Testis (tissue), 5 donors: ENCODE measurements at places on chromosomes 7 and 10. TPM values are rescaled to one million over a fixed set of nuclear protein-coding genes. Genes with fewer than 3 reads are reported as not detected.

The NKX6-2 gene
- 8.9 TPM for total RNA-seq

The PNLIPRP2 gene
- total RNA-seq, result 0.31 TPM

The C10orf143 gene
- total RNA-seq, result 3.7 TPM

The MBL2 gene
- total RNA-seq, result 0.16 TPM

The AZGP1 gene
- 81.2 TPM for total RNA-seq

The GPR26 gene
- 0.37 TPM for total RNA-seq

The SPDYE2 gene
- total RNA-seq, result 5.4 TPM

The IDI2 gene
- total RNA-seq, result not detected

The TEX36 gene
- total RNA-seq, result 24.6 TPM

The ABLIM1 gene
- total RNA-seq, result 137 TPM

GRCh38 chr7:28411876-28412662, at the start of gene CREB5:
Gene CREB5 (plus strand): TSS chr7:28412518. CDS start chr7:28412915, 397 bp downstream.
- DNase-seq, result peak; percentile 22

- DNase-seq, result no peak
These were observed 32.8 kb downstream of the MYO3A start for GRCh38 chr10:25966844-25967243.

DNA sequence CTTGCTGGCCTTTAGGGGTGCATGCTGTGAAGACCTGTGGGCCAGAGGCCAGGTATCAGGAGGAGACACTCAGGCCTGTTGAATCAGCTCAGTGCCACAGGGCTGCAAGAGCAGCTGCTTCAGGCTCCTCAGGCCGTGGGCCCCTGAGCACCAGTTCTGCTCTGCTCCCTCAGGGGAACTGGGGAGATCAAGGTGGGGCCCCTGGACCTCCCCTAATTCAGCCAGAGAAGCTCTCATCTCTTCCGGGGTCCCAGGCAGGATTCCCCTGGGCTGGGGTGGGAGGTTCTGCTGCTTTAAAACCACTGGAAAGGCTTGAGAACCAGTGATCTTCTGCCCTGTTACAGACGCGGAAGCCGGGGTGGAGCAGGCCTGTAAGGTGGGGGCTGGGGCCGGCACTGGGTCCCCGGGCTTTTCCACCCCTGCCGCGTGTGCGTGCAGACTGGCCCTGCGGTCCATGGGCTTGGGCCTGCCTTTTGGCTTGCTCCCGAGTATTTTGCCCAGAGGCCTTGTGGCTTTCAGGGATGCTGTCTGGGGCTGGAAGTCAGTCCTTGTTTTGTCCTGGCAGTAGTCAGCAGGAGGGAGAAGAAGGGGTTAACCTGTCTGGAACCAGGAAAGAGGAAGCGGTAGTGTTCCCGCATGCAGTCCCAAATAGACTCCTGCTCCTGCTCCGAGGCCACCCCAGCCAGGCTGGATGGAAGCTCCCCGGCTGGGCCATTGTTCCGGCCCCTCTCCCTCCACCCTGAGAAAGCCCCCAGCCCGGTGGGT, 74.3 kb downstream of the LHPP start:
- DNase-seq, result no peak

- DNase-seq, result no peak
These were observed 153.7 kb downstream of the PLXNA4 start for GRCh38 chr7:132422502-132423111.

DNA sequence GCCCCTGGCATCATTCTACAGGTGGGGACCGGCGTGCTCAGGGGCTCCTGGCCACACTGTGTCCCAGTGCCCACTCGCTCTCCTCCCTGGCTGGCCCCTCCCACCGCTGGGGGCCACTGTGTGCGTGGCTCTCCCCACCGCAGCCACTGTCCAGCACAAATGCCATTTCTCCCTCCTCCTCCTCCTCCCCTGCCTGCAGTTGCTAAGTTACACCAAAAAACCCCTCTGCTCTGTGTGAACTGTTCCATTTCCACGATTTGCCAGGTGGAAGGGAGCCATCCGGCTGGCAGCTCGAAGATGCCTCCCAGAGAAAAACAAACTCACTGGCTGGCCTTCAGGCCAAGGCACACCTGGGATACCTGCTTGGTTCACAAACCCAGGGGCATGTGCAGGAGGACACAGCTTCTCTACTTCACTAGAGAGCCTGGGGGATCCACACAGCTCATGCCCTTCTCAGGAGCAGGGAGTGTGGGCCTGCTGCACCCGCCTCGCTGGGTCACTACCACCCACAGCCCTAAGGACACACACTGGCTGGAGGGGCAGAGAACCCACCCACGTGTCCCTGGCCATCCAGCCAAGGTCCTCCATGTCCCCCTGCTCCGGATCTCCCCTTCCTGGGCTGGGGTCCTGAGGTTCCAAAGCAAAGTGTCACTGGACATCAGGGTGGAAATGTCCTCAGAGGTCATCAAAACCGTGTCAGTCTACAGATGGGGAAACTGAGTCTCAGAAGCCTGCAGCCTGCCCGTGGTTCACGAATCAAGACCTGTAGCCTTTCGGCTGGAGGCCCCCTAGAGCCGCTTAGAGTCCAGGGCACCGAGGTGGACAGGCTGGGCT, 1.7 kb downstream of the RASGEF1A start:
- no peak for DNase-seq

DNA sequence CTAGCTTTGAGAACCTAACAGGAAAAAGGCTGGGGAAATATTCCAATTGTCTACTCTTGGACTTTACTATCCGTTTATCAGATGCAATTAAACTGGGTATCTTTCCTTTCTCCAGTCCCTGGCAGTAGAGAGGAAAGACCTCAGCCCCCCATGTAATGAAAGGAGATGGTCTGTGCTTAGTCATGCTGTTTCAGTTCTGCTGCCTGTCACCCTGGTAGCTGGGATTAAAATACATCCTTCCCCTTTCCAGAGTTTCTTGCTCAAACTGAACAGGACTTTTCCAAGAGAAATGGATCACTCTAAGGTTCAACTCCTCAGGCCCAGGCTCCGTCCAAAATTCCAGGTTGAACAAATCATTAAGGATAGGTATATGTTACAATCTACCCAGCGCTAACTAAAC, 202.9 kb downstream of the PTEN start:
- DNase-seq, result no peak

DNA sequence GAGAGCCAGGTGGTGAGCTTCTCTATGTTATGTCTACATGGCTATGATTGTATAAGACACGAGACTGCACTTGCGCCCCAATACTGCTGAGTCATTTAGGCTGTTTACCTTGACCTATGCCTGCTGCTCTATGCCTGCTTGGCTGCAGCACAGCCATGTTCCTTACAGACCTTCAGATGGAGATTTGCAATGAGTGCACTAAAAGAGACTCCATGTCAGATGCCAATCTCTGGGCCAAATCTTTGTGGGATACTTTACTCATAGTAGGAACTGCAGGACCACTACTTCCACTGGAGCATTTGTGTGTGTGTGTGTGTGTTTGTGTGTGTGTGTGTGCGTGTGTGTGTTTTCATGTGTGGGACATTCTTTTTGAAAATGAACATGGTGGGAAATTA, 50.0 kb upstream of the KMT2E start:
- DNase-seq, result no peak

- no peak for DNase-seq
These were observed 78.5 kb downstream of the CDK14 start for GRCh38 chr7:90674625-90675024.

DNA sequence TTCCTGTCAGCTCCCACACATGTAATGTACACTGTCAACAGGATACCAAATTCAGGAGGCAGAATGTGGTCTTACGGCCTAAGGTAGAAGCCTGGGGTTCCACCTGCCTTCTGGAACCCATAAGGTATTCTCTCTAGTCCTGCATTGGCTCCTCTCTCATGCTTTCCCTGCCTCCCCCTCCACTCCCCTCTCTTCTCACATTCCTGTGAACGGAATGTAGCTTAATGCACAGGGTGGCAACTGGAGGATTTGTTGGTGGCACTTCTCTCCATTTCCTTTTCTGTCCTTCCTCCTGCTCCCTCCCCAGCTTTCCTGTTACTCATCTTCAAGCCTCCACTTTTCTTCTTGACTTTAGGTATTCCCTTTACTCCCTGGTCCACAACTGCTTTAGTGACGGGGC, 11.5 kb upstream of the FLNC start:
- DNase-seq, result no peak

DNA sequence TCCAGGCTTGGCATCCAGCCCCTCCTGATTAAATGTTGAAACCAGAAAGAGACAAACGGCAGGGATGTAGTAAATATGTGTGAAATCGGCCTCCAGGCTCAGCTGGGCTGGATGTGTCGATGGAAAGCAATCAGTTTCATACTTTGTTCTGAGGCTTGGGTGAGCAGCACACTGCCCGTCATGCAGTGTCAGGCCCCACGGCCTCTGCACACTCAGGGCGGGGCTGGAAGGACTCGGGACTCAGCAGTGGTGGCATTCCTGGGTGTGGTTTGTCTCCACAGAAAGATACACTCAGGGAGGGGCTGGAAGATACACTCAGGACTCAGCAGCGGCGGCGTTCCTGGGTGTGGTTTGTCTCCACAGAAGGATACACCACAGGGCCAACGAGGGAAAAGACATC, 22.0 kb downstream of the ADGRA1 start:
- no peak for DNase-seq

GRCh38 chr7:39259391-39260003, 281.8 kb downstream of the POU6F2 start:
- no peak for DNase-seq

DNA sequence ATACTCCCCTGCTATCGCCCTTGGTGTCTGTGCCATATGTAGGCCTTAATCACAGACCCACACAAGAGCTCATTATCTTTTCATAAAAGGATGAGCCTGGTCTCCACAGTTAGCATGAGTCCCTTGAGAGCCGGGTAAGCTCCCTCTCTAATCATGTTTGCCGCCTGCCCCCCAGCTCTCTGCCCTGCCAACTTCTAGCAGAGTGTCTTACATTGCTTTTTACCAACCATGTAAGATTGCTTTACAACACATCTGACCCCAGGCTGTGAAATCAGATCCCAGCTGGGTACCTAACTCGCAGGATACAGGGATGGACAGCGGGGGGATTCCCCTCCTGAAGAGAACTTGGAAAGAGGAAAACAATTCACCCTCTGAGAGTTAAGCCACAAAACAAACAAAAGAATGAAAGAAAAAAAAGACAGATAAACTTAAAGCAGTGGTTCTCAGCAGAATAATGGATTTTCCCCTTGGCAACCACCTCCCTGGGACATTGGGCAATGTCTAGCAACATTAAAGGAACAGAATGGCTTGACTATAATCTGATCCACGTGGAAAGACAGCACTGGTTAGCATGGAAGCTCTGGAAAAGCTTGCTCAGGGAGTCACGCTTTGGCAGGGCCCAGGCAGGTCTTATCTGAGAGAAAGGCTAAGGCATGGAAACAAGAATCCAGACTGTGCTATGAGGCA, 39.4 kb upstream of the ATOH7 start:
- peak; percentile 45 for DNase-seq

DNA sequence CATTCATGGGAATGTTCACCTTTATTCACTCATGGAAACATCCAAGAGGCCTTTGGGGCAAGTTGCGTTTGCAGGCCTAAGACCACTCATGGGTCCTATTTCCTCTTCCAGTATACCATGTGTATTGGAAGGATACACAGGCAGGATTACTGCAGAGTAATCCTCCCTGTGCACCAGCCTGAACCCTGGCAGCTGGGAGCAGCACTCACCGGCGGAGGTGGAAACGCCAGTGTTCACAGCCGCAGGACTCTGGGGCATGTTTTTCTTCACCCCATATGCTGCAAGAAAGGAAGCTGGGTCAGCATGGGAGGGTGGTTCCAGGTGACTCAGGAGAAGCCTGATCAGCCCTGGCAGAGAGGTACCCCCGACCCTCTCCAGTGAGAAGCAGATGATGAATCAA, 24.5 kb downstream of the COL17A1 start:
- DNase-seq, result no peak

DNA sequence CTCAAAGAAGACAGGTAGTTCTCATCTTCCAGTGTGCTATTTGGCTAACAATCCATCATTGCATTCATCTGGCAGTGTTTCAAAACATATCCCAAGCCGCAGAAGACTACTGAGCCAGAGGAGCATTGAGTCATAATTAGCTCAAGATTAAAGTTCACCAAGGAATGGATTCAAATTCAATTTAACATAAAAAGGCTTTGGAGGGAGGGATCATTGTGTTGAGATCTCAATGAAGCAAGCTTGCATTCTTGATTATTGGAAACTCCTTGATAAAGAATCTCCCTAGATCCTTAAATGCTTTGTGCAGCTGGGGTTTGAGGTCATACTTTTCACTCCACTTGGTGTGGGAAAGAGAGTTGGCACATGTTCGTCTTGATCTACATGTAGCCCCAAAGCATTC, 142.8 kb upstream of the SEMA3A start:
- DNase-seq, result no peak

GRCh38 chr7:28136885-28137284, 43.7 kb downstream of the JAZF1 start:
- no peak for DNase-seq

DNA sequence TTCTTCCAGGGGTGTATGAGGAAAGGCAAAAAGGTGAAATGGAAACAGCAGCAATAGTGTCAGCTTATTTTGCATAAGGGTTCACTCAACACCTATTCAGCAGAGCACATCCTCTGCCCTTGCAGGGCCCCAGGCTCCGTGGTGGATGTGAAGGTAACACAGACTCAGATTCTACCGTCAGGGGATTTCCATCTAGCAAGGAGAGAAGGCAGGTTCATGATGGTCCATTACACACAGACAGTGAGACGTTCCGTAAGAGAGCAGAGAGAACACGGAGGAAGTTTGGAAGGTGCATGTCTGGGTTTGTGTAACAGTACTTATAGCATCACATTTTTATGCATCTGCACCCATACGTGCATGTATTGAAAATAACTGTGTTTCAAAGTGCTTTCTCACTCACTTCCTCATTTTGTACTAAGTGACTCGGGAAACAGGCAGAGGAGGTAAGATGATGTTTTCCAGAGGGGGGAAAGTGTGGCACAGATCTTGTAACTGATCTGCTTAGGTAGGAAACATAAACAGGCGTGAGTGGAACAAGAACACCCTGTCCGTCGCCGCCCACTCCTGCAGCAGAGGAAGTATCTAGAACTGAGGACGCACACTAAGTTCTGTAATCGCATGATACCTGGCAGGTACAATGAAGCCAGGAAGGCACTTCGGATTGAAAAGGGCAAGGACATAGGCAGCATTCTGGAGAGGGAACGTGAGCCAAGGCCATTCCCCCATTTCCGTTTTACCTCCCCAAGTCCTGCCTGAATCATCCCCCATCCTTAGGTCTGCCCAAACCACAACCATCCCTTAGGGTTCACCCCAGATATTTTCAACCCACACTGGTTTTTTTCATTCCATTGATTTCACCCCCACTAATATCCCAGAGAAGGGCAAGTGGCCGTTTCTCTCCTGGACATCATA, 1.0 kb upstream of the ENO4 start:
- DNase-seq, result no peak

DNA sequence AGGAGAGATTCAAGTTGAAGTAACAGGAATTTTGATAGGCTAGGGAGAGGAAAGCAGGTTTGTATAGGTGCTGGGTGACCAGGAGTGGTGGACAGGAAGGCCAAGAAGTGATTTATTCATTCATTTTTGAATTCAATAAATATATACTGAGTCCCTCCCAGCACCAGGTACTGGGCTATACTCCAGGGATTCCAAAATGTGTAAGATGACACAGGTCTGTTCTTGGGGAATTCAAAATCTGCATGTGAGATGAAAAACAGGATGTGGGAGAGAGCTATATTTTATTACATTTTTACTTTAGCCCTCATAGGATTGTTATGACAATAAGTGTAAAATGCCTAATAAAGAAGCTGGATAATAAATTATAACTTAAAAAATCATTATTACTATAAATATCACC, 134.9 kb downstream of the ANK3 start:
- no peak for DNase-seq

- DNase-seq, result no peak
These were observed 21.4 kb upstream of the CNPY1 start for GRCh38 chr7:155567646-155568332.

GRCh38 chr7:74149603-74150002, 24.6 kb upstream of the EIF4H start:
- no peak for DNase-seq

- DNase-seq, result peak; percentile 22
These were observed 153.3 kb downstream of the POU6F2 start for GRCh38 chr7:39130857-39131526.
